ENCODE measurements at places on chromosomes 3 and 15.
A peak's percentile ranks its signal among the peaks of the same experiment; 100 is the strongest.

DNA sequence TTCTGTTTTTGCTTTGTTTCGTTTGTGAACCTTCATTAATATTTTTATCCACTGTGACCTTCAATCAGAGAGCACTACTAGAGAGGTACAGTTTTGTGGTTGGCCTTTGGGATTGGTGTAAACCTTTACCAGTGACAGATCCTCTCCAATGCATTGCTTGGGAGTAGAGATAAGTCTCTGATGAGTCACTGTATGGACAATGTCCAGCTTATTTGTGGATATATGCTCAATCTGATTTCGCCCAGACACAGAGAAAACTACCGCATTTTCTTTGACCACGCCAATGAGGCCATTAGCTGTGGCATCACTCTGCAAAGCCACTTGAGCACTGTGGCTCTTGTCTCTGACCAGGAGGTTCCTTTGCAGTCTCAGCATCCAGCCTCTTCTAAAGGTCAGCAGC lies 964.7 kb downstream of the TUSC7 start:
- DNase-seq = no peak

- DNase-seq = no peak
Measured at GRCh38 chr15:63350178-63350621, 31.4 kb downstream of the CA12 start.

DNA sequence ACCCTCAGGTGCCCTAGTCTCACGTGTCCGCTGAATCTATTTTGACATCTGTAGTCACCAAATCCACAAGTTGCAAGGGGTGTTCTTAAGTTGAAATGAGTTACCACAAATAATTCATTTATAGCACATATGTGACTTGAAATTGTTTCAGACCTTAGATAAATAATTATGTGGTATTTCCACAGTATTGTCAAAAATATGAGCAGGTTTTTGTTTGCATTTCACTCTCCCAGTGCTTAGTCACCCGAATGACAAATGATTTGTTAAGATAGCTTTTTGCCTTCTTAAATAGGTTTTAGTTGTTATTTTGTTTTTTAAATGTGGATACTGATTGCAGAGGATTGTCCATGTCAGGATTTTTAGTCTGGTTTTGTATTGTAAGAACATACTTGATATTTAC lies 2.6 kb downstream of the MFSD1 start:
- DNase-seq = no peak

DNA sequence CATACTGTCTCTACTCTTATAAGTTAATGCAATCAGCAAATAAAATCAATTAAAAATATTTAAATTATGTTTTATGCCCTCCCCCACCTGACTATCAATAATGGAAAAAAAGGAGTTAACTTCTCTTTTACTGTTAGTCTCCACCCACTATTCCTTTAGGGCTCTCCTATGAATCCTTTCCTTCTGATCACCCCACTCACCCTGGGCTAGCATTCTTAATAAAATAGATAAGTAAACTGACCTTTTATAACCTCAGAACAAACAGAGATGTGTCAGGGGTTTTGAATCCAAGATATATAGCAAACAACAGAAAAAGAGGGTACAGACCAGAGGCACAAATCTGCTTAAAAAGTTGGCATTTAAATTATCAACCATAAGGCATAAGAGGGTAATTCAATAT lies 116.1 kb upstream of the PLXND1 start:
- DNase-seq = no peak

- DNase-seq = peak; percentile 78
Measured at GRCh38 chr15:85947936-85948335, 131.7 kb upstream of the AGBL1 start.
